ENCODE measurements at places on chromosomes 12 and 14.
A peak's percentile ranks its signal among the peaks of the same experiment; 100 is the strongest.

DNA sequence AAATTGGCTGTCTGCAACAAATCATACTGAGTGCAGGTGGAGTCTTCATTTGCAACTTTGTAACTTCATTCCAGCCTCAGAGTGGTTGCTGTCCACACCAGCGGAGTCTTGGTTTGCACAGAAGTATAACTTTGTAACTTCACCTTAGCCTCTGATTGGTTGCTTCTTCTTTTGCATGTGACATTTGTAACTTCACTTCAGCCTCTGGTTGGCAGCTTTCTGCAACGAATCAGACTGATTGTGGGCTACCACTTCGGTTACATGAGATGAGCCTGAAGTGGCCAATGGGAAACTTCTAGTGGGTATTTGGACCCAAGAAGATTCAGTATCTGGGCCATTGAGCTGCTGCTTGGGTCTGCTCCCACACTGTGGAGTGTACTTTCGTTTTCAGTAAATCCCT lies 17.8 kb downstream of the RASSF8 start:
- DNase-seq, result no peak

GRCh38 chr14:103879570-103880347 lies 32.4 kb upstream of the PPP1R13B start:
- DNase-seq, result peak; percentile 74

DNA sequence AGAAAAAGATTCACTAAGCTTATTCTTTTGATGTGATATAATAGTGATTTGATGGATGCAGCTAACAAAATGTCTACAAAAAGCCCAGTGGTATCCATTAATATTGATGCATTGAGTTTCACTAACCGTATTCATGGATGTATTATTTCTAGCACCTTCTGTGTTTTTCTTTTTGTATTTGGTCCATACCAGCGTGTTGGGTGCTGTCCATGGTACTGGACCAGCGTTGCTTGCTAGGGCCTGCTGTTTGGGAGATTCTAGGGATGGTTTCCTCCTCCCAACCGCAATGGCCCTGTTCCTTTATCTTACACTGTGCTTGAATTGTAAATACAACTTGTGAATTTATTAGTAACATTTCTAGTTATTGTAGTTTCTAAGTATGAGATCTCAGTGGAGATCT lies 31.7 kb downstream of the ANO4 start:
- DNase-seq, result no peak

GRCh38 chr12:64729909-64730587 lies 29.2 kb downstream of the GNS start:
- DNase-seq, result no peak

DNA sequence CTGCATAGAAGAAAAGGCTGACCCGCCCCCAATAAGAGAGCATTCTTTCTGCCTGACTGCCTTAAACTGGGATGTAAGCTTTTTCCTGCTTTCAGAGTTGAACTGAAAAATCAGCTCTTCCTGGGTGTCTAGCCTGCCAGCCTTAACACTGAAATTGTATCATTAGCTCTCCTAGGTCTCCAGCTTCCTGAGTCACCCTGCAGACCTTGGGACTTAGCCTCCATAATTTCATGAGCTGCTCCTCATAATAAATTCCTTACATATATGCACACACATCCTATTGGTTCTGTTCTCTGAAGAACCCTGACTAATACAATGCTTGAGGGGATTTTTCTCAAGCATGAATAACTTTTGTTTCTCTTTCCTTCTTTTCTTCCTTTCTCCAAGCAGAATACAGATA lies 76.4 kb upstream of the FAR2 start:
- DNase-seq, result no peak

- no peak for DNase-seq
Measured at GRCh38 chr12:66140731-66141130, 10.2 kb upstream of the LLPH start.

- DNase-seq, result peak; percentile 79
Measured at GRCh38 chr12:108568338-108569154, 6.2 kb downstream of the ISCU start.

GRCh38 chr12:13436696-13437391 lies 240.3 kb downstream of the EMP1 start:
- no peak for DNase-seq

DNA sequence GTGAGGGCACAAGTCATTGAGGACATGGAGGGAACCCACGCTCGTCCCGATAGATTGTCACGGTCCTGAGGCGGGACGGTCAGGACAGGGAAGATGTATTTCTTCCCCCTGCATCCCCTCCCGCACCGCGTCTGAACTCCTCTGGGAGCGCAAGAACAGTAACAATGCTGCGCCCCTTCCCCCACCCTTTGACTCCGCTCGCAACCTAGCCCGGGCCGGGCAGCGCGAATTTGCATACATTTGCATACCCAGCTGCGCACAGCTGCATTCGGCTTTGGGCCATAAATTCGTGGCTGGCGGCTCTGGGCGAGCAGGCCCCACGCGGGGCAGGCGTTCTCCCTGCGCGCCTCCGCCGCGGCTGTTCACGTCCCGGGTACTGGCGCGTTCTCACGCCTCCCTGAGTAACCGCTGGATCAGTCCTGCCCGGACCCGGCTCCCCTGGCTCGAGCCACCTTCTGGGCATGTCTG lies 29.0 kb upstream of the SMUG1 start:
- DNase-seq, result no peak

DNA sequence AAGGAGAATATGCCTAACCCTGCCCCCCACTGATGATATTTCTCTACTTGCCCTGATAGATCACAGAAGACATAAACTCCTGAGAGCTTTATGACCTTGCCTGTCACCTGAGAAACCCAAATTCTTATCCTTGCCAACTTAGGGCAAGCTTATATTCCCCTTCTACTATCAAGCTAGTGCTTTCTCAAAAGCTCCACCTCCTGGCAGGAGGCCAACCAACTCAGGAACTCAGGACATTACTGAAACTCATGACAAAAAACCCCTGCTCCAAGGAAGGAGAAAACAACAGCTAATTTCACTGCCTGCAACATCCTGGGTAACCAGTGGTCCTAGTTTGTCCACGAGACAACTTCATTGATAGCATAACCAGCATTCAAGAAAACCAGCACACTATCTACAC lies 60.9 kb upstream of the FSCB start:
- DNase-seq, result no peak

GRCh38 chr12:19657118-19657731 lies 217.9 kb downstream of the AEBP2 start:
- no peak for DNase-seq

GRCh38 chr14:32620724-32621123 lies 291.6 kb downstream of the AKAP6 start:
- DNase-seq, result no peak

- DNase-seq, result no peak
Measured at GRCh38 chr12:96670334-96670899, 181.0 kb downstream of the CFAP54 start.

GRCh38 chr12:82996168-82996812 lies 309.6 kb downstream of the TMTC2 start:
- no peak for DNase-seq

GRCh38 chr12:25119020-25119419 lies 75.9 kb downstream of the DNAI7 start:
- DNase-seq, result no peak

- DNase-seq, result no peak
Measured at GRCh38 chr12:104890476-104891096, 67.5 kb downstream of the SLC41A2 start.

GRCh38 chr12:94282675-94283074 lies 134.3 kb downstream of the PLXNC1 start:
- no peak for DNase-seq

DNA sequence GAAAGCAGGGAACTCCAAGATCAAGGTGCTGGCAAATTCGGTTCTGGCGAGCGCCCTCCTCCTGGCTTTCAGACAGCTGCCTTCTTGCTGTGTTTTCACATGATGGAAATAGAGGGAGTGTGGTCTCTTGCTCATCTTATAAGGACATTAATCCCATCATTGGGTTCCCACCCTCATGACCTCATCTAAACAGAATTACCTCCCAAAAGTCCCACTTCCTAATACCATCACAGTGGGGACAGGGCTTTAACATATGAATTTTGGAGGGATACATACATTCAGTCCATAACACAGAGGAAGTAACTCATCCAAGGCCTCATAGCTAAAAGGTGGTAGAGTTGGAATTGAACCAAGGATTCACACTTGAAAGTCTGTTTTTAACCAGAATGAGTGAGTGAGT lies 28.6 kb downstream of the DYRK2 start:
- no peak for DNase-seq

DNA sequence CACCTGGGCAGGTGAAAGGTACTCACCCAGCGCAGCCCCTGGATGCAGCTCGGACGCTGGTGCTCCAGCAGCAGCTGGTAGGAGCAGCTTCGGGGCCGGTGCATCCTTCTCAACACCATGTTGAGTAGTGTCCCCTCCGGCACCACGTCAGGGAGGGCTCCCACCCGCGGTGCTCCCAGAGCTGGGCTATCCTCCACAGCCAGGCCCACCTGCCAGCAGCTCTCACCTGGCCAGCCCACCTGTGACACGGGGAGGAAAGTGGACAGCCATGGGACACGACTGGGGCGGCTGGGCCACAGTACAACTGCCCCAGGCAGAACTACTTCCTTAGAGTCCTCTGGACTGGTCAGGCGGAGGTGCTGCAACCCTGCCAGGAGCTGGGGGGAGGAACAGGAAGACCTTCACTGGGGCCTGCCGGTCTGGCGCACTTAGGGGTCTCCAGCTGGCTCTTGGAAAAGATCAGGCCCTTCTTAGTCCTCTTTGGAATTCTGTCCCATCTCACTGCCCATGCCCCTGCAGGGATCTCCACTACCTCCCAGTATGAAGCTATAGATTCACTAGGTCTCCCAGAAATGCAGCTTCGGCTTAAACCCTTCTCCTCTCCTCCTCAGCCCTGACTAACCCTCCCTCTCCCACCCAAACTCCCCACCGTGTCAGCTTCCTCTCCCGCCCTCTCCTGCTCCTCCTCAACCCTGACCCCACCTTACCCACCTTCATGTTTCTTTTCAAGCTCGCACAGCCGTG lies 668 bp downstream of the RAPGEF3 start:
- no peak for DNase-seq

DNA sequence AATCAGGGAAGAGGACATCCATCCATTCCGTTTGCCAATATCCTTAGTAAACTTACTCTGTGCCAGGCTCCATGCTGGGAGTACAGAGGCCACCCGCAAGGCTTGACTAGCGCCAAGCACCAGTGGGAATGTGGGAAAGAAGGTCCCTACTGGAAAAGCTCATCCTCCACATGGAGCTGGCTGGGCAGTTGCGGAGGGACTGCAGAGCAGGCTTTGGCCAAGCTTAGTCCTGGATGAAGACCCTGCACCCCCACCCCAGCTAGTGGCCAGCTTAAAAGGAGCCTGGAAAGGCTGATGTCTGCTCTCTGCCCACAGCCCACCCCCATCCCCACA lies 22.4 kb upstream of the EIF2B2 start:
- DNase-seq, result no peak

- peak; percentile 10 for DNase-seq
Measured at GRCh38 chr14:90632451-90632850, 183.8 kb downstream of the TTC7B start.

- DNase-seq, result no peak
Measured at GRCh38 chr14:33347796-33348195, 409.1 kb downstream of the NPAS3 start.

GRCh38 chr14:43005807-43006206 lies 1399.1 kb downstream of the LRFN5 start:
- DNase-seq, result no peak

DNA sequence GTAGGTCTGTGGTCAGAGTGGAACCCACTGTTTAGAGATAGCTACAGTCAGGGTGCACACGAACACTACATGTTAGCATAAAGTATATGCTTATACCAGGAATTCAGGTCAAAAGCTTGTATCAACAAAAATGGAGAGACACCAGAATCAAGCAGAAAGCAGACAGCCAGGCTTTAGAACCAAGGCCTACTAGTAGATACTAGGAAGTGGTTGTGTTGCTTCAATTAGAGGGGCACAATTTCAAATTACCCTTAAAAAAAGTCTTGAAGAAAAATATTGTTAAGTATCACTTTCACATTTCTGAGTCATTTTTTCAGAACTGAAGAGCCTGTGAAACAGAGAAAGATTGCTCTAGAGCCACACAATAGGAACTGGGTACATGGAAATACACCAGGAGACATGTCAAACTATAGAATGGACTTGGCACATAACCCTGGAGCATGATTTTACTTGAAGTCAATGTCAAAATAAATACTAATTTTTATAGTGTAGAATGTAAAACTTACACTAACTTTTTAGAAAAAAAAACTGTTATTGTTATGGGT lies 41.6 kb downstream of the LRRC9 start:
- no peak for DNase-seq

DNA sequence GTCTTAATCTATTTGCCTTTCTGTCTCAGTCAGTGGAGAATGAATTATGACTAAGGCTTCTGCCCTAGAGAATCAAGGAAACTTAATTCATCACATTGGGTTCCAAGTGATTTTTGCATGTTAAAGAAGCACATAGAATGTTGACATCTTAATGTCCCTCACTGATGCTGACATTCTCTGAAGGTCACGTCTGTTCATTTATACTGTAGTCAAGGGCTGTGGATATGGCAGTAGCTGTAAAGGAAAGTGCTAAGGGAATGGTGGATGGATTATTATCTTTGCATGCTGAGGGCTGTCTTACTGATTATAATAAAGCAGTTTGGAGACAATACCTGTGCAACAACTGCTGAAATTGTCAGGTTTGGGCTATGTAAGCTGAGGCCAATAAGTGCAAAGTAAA lies 161.2 kb downstream of the PLCZ1 start:
- DNase-seq, result no peak

- no peak for DNase-seq
Measured at GRCh38 chr12:52414936-52415335, 8.8 kb upstream of the KRT82 start.

DNA sequence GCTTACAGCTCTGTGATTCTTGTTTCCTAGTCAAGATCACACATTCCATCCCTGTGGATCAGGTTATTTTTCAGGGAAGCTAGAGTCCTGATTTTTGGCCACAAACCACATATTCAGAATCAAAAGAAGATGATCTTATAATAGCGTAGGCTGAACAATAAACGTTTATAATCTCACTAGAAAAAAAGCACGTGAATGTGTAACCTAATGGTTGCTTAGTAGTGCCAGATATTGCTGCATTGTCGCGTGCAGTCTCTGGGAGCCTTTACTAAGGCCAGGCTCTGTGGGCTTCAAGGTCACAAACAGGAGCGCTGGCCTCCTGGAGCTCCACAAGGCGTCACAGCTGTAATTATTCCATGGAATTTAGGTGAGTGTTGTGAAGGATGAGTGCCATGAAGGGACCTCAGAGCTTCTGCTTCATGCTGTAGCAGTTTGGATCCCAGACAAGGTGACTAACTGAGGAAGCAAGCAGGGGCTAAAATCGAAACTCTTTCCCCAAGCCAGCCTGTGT lies 17.4 kb downstream of the CDKN1B start:
- DNase-seq, result no peak
